Sigmoid colon (tissue), 7 donors: ENCODE measurements at places on chromosomes 1 and 21. TPM values are rescaled to one million over a fixed set of nuclear protein-coding genes. Genes with fewer than 3 reads are reported as not detected.

GRCh38 chr1:20220036-20220435, 33.7 kb upstream of the PLA2G2C start:
- H3K27ac ChIP-seq = no peak overlapping the region
- no peaks in the 10 kb centered on the region for H3K36me3 ChIP-seq
- no peaks in the 10 kb centered on the region for H3K4me1 ChIP-seq
- no peak for DNase-seq

DMBX1 gene
- total RNA-seq = not detected

AIRE gene
- not detected for total RNA-seq

GNG12 gene
- 45.6 TPM for total RNA-seq

JAM2 gene
- 31.6 TPM for total RNA-seq
